ENCODE measurements at places on chromosomes 13 and 19.

GRCh38 chr19:3171894-3172672 lies 6.5 kb upstream of the S1PR4 start:
- no peak for DNase-seq

DNA sequence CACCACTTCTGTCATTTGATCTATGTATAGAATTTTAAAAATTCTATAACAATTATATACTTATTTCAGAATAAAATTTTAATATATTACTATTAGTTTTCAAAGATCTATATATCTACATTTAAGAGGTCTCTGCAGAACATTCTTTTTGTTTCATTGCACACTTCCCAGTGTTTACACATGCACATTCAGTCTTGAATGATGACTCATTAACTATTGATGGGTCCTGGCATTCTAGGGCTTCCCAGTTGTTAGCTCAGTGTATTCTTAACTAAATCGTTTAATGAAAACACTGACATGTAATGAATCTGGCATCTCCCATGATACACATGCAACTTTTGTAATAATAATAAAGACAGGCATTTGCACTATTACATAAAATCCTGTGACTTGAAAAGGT lies 324.6 kb downstream of the KLF12 start:
- no peak for DNase-seq

DNA sequence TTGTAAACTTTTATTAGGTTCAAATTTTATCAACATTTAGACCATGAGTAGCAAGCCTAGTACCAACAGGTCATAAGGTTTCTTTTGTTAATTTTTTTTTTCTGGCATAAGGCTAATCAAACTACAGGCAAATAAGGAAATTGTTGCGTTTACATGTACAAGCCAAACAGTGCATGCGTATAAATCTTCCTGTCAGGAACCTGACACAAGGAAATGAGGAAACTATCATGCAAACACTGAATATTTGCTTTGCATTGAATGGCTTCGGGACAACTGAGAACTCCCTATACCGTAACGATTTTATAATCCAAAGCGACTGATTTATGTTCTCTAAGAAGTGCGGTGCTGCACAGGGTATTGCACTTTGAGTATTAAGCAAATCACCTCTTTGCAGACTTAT lies 133.0 kb upstream of the TRPC4 start:
- no peak for DNase-seq

GRCh38 chr13:39376076-39376475 lies 226.9 kb downstream of the LHFPL6 start:
- no peak for DNase-seq

DNA sequence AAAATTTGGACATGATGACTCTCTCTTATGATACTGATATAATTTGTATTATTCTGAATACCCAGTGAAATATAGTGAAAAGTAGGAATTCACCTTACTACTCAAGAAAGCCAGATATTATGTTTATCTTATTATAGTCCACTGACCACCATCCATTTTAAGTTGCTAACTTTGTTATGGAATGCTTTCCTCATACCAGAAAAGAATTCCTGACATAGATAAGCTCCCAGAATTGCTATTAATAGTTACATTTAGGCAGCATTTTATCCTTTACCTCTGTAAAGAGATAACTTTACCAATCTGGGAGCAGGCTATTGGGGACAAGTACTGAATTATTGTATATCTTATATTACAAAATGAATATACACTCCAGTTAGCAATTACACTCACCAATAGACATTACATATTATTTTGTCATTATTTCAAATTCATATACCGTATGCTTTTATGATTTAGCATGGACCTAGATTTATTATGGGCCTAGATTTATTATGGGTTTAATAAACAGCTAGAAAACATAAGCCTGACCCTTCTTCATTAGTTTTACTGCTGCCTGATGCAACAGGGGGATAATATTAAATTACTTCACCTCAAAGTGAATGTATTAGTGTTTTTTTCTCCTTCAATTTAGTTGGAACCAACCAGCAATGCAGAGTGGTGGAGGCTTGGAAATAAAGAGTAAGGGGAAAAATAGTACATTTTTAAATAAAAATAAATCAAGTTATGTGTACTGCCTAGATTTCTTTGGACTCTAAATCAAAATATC lies 1886.1 kb downstream of the PCDH9 start:
- DNase-seq: no peak

DNA sequence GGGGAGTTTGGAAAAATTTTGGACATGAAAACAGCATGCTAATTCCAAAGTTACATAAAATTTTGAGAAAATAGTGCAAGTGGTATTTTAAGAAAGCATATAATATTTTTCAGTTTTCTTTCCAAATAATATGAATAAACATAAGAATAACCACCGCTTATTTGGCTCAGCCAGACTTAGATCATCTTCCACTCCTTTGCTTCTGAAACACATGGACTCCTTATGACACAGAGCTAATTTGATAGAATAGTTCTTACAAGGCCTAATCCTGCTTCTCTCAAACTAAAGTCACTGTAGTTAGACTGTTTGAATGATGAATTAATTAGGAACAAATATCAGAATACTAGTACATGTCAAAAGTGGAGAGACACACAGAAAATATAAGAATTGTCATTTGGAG lies 165.5 kb downstream of the POSTN start:
- no peak for DNase-seq

DNA sequence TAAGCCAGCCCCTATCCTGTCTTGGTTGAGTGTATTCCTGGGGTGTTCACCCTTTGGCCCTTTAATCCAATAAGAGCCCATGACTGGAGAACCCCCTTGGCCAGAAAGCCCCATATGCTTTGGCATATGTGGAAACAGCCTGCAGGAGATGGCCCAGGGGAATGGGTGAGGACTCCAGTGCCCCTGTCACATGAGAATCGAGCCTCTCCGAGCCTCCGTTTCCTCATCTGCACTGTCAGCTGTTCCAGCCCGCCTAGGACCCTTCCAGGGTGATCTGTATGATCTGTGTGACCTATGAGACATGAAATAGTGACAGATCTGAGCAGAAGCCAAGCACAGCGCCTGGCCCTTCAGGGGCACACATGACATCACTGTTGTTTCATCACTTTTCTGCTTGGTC lies 300.7 kb downstream of the ZNF536 start:
- DNase-seq: no peak
